ENCODE measurements at places on chromosomes 6 and 20.

DNA sequence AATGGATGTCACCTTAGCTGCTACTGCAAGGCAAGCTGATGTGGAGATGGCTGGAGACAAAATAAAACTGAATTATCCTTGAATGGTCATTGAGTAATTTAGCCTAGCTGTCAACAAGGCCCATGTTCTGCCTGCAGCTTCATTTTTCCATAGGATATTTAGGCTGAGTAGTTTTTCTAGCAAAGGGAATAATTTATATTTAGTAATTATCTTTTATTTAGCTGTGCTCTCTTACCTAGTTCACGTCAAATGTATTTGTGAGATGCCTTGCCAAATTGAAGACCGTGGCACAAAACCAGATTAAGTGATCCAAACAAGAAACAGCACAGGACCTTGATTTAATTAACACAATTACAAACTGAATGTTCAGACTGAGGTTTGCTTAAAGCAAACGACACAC, 77.4 kb upstream of the CEP162 start:
- DNase-seq: no peak

GRCh38 chr6:90160013-90160412, 136.6 kb downstream of the BACH2 start:
- DNase-seq: no peak

DNA sequence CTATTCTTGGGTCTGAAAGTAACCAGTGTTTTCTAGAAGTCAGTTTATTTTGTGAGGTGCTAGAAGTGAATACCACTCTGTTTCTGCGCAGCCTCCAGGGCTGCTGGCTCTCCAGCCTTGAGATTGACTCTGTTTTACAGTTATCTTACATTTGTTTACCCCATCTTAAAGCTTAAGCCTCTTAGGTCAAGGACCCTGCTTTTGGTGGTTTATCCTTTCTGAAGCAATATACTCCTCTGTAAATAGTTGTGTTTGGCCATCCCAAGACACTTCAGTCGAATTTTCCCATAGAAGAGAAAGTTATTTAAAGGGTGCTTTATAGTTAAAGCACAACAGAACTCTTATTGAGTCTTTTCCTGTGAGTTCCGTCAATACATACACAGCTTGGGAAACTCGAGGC, 190.6 kb upstream of the RSPO3 start:
- DNase-seq: no peak

- no peak for DNase-seq
Measured at GRCh38 chr6:66838764-66839163, 1131.7 kb upstream of the EYS start.

GRCh38 chr20:13147071-13147963, 73.8 kb upstream of the ISM1 start:
- DNase-seq: no peak

- DNase-seq: no peak
Measured at GRCh38 chr6:113560908-113561307, 296.2 kb upstream of the MARCKS start.

GRCh38 chr20:25619514-25619913, 4.3 kb downstream of the NANP start:
- DNase-seq: no peak
